Uterus (tissue), 4 donors: ENCODE measurements at places on chromosomes 7 and 10. TPM values are rescaled to one million over a fixed set of nuclear protein-coding genes. Genes with fewer than 3 reads are reported as not detected.

The OPN4 gene
- total RNA-seq, result not detected

The RPEL1 gene
- 0.26 TPM for total RNA-seq

The ETV1 gene
- total RNA-seq, result 35.3 TPM

GRCh38 chr7:111855842-111856227, 293.5 kb upstream of the IMMP2L start:
- DNase-seq, result no peak

GRCh38 chr10:123858077-123858681, 33.4 kb downstream of the CPXM2 start:
- no peak for DNase-seq

GRCh38 chr7:7989616-7990440, 21.2 kb downstream of the GLCCI1 start:
- DNase-seq, result no peak

- DNase-seq, result no peak
Measured at GRCh38 chr10:59628456-59628855, 81.2 kb downstream of the SLC16A9 start.

- DNase-seq, result no peak
Measured at GRCh38 chr7:120055300-120055699, 217.7 kb upstream of the KCND2 start.

- no peak for DNase-seq
Measured at GRCh38 chr10:11125004-11125403, 107.3 kb downstream of the CELF2 start.

DNA sequence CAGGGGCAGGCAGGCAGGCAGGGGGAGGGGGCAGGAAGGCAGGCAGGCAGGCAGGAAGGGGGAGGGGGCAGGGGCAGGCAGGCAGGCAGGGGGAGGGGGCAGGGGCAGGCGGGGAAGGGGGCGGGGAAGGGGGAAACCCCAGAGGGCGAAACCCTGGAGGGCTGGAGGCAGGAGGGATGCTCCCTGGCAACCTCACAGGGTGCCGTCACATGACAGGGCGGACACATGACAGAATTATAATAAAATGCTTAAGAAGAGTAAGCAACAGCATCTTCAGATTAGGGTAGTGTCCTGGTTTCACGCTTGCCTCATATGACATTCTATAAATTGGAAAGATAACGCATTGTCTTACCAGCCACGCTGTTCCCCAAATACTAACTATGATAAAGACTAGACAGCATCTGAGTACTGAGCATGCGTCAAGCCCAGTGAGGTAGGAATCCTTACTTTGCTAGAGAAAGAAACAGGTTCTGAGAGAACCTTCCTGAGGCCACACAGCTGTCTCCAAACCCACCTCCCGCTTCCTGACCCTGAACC, 131.6 kb downstream of the DIP2C start:
- DNase-seq, result no peak

DNA sequence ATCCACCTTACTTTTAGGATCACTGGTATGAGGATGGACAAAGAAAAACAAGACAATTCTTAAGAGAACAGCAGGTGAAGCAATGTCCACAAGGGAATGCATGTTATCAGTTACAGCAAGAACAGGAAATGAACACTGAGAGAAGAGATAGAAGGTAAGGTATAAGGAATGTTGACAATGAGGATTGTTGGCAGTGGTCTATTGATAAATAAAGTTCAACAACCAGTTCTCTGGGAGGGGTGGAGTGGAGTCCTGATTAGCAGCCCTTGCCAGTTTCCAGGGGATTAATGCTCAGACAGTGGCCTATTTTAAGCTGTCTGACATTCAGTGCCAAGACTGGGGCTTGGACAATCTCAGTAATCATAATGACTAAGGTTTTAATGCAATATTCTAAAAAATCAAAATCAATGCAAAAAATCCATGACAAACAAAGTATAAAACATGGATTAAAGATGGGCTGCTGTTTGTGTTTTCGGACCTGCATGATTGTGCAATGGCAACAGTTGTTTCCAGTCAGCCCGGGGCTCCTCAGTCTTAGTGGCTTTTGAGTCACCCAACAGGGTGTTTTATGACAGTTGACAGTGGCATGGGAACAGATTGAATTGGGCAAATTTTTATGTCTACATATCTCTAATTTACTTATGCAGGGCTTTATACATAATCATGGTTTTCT, 13.8 kb upstream of the AKR1B1 start:
- DNase-seq, result no peak

DNA sequence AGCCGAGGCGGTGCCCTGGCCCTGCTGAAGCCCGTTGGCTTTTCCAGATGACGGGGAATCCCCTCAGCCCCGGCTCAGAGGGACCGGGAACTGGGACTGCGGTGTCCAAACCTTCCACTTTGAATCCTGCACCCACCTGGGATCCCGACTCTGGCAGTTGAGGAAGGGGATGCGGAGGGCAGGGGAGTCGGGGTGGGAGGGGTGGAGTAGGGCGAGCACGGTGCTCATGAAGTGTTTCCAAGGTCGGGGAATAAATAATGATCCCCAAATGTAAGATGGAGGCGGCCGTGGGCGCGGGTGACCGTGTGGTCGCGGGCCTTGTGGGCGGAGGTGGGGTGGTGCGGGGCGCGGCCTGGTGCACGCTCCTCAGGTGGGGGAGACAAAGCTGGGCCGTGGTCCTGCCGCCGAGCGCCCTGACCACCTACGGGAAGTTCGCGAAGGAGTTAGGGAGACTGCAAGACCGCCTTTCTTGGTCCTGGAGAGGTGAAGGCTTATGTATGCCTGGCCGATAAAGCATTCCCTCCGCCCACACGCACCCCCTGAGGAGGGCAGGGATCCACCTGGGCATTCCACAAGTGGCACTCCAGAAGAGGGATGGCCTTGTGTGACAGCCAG, 1.4 kb downstream of the MTURN start:
- DNase-seq, result no peak

The FRMD4A gene
- 7.9 TPM for total RNA-seq

The MET gene
- 13.8 TPM for total RNA-seq

GRCh38 chr7:24531255-24531654, 42.0 kb upstream of the PALS2 start:
- DNase-seq, result no peak
